ENCODE measurements at places on chromosomes 6 and 20.

DNA sequence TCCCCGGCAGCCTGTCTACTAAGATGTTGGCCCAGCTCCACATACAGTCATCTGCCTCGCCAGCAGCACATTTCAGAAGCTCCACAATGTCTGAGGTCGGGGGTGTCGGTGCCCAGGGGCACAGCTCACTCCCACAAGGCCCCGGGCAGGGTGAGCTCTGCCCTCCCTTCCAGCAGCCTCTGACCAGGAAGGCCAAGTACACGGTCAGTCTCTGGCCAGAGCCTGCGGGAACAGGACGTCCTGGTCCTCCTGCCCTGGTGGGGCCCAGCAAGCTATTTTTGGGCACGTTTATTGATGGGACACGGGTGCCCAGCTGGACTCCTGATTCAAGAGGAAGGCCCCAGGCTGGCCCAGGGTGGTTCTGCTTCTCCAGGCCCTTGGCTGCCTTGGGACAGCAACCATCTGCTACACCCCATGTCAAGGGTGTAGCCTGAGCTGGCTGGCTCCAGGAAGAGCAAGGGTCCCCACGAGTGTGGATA lies 114.9 kb upstream of the PTPN1 start:
- DNase-seq, result no peak

GRCh38 chr6:5943591-5943990 lies 63.1 kb downstream of the NRN1 start:
- no peak for DNase-seq

- DNase-seq, result no peak
Observed at GRCh38 chr20:54680872-54681619, 205.7 kb downstream of the DOK5 start.

DNA sequence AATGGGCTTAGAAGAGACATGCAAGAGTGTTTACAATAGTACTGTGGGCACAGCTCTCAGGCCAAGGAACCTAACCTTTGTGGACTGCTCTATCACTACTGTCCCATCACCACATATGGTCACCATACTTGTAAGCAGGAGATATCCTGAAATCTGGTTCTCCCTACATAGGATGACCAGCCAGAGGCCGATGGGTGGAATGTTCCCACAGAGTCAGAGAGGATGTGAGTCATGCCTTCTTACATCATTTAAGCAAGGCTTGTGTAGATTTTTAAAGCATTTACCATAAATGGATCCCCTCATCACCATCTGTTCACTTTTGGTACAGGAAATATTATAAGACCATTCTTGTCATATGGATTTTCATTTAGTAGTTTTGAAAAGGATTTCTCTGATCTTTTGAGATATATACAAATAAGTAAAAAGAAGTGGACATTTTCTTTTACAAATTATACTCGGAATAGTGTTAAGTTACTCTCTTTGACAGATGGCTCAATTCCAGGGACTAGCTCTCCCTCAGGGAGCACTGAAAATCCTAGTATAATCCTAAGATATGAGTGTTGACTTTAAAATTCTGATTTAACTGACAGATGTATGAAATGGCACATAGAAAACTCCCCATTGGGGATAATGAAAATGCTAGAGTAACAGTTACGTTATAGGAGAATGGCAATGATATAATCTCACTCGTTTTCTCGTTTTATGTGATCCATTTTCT lies 6.6 kb downstream of the HTR1B start:
- DNase-seq, result no peak

DNA sequence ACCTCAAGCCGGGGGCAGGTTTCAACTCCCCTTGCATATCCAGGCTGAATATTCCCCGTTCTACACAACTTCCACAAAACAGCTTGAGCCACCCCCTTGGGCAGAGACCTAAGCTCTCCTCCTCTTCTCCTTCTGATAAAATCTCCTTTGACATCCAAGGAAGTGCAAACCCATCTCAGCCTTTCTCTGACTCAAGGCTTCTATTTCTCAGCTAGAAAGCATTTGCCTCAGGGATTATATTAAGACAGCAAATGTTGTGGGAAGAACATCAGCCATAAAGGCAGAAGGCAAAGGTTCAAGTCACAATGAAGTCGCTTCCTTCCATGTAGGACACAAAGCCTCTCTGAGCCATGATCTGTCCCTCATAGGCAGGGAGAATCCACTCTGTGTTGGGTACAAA lies 386.6 kb upstream of the ARID1B start:
- DNase-seq, result no peak

DNA sequence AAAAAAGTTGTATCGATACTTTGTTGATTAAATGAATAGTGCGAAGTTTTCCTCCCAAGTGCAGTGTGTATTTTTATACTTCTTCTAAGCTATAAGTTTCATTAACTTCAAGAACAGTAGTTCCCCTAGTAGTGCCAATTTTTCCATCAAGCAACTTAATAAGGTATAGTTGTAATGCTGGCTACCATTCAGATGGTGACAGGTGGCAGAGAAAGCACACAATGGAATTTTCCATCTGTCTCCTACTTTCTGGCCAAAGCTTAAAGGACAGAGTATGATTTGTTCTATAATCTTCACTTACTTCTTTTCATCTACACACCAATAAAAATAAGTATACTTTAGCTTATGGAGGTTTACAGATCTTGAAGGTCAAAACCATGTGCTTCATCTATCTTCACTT lies 431.1 kb downstream of the NKAIN2 start:
- DNase-seq, result no peak

DNA sequence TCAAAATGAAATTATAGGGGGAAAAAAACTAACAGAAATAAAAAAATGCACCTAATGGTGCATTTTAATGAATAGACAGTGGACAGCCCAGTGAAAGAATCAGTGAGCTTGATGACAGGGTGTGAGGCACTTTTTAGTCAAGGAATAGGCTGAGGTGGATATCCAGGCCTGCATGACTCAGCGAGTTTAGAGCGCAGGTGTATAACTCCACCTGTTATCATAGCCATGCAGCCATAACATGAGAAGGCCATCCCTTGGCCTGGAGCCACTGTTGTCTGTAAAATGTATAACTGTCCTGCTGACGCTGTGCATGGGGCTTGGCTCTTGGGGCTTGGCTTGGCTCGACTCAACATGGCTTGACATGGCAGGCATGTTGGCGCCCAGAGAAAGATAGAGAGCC lies 331.5 kb upstream of the NOX3 start:
- no peak for DNase-seq

DNA sequence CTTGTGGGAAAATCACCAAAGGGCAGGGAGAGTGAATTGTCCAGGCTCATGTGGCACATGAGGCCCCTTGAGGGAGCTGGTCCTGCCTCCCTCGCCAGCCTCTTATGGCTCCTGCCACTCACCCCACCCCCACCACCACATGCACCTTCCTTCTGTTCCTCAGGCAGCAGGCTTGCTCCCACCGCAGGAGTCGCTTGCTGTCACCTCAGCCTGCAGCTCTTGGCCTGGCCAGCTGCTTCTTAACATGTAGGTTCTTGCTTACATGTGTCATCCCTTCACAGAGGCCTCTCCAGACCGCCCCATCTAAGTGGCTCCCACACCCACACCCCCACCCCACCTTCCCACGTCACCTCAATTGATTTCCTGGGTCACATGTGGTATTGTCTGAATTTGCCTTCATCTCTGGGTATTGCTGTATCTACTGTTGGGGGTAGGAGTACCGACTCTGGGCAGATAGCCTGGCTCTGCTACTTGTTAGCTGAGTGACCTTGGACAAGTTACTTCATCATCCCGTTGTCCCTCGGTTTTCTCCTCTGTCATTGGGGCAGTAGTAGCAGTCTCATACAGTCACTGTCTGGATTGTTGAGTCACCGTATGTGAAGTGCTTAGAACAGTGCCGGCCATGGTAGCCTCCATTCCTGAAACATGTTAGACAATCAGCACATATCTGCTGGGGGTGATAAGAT lies 41.7 kb downstream of the SLC9A8 start:
- no peak for DNase-seq

DNA sequence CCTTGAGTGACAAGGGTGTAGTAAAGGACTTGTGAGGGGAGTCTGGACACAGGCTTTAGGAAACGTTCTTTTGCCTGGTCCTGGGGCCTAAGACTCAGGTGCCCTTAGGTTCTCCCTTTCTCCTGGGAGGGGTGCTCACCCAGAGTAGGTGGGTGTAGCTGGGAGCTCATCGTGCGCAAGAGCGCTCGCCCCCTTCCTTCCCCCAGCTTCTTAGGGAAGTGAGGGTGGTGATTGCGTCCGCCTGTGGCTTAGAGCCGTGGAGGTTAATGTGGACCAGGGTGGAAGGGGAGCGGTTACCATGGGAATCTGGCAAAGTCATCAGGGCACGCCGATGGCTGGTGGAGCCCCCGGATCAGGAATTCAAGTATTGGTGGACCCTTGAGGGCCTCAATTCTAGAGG lies 3.3 kb upstream of the AARS2 start:
- no peak for DNase-seq

GRCh38 chr6:77910826-77911225 lies 258.0 kb downstream of the MEI4 start:
- no peak for DNase-seq

DNA sequence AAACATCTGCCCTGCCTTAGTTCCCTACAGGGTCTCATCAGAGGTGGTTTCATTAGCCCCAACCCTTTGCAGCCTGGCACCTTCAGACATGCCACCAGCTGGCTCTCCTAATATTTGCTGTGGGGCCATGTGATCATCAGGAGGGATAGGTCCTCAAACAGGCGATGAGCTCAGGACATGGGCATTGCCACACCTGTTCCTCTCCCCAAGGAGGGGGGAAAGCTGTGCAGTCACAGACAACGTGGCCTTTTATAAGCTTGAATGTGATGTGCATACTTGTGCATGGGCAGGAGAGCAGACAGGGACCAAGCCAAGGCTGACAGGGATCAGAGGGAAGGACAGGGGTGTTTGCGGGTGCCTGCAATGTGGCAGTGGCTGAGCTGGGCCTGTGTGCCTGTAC lies 78.8 kb upstream of the ZNFX1 start:
- DNase-seq, result no peak

GRCh38 chr6:2622671-2623070 lies 128.1 kb downstream of the MYLK4 start:
- no peak for DNase-seq

DNA sequence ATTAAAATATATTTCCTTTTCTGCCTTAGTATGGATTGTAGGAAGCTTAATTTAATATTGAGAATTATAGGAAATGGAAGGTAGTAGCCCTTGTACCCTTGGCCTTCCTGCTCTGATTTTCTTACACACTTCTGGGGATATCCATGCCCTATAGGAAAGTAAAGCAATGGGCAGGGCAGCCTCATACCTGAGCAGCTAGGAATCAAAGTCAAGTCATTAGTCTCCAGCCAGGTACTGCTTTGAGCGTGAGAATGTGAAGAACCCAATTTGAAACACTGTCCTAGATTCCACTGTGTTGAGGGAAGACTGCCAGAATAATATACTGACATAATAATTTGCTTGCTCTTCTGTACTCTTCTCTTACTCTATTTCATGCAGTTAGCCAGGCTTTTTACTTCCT lies 51.0 kb upstream of the L3MBTL3 start:
- DNase-seq, result no peak

GRCh38 chr6:81613606-81614005 lies 138.9 kb downstream of the TENT5A start:
- DNase-seq, result no peak

DNA sequence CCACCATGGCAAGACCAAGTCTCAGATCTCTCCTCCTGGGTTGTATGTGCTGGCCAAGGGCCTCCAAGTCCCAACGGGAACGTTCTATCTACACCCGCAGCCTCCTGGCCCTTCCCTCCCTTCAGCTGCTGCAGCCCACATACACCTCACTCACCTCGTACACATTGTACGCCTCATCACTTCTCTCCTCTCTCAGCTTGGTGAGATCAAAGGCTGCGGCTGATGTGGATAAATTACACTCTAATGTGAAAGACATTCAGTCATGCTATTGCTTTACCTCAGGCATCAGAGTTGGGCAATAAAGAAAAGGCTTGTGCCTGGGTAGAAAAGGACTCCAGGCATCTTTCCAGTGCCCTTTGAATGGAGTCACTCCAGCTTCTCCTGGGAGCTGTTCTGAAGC lies 135.3 kb upstream of the FOXQ1 start:
- DNase-seq, result no peak
